ENCODE measurements at places on chromosomes 6 and 20.

DNA sequence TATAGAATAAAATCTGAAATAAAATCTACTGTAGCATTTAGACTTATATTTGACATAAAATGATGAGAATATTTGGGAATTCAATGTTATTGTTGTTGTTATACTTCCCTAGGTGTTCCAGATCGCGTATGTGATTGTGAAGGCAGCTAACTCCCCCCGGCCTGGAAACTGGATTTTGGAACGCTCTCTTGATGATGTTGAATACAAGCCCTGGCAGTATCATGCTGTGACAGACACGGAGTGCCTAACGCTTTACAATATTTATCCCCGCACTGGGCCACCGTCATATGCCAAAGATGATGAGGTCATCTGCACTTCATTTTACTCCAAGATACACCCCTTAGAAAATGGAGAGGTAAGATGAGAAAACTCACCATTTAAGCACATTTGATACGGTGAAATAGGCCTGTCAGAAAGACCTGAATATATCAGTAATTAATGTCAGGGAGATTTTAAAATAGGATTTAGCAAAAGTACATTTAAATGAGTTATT, 215.2 kb downstream of the LAMA2 start:
- no peak for DNase-seq

DNA sequence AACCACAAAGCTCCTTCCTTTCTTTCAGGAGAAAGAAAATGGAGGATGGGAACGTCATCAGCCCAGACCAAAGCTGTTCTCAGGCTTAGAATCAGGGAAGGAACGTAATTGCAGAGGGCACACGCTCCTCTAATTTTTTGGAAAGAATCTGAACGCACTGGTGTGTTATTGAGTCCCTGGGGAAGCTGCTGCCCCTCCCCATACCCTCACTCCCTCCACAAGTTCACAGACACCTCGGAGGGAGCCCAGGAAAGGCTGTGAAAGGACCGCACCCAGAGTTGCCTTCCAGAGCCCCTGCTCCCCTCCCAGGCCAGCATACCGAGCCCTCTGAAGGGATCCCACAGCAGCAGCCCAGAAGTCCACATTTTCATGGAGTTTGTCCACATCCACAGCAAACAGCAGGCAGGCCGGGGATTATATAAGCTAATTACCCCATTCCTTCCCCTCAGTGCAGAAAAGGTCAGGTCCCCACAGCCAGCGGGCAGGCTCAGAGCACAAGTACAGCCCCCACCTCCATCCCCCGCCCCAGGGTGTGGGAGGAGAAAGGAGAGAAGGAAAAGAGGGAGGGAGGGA, 53.7 kb downstream of the ANKRD60 start:
- no peak for DNase-seq

GRCh38 chr20:62258499-62259293, 20.4 kb downstream of the OSBPL2 start:
- DNase-seq = no peak

- no peak for DNase-seq
Measured at GRCh38 chr6:15744818-15745402, 82.1 kb upstream of the DTNBP1 start.

- no peak for DNase-seq
Measured at GRCh38 chr20:13443690-13444089, 195.0 kb downstream of the TASP1 start.

- no peak for DNase-seq
Measured at GRCh38 chr20:31954500-31954899, 2.7 kb upstream of the PDRG1 start.

GRCh38 chr6:139060332-139060731, 31.8 kb downstream of the ABRACL start:
- DNase-seq = no peak

DNA sequence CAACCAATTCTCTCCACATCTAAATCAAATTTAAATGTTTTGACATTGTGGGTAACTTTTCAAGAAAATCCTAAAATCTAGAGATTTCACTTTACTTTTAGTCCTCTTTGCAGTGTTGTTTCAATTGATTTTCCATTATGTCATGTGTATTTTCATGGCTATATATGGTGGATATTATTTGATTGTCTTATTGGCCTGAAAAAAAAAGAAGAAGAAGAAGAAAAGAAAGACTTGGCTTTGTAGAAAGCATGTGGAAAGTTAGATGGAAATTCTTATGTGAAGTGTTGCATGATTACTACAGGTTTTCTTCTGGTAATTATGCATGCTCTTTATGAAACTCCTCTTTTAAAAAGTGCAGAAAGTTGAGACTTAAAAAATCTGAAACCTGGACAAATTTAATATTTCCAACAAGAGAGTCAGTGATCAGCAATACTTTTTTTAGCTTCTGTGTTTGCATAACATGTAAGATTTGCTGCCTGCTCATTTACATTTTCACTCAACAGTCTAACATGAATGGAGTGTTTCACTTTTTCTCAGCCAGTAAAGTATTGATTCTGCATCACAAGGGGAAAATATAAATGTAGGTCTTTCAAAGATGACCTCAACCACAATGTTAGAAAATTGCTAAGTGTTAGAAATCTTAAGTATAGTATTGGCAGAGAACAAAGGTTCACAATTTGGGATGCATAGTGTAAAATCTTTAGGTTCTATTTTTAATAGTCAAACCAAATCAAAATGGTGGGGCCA, 438.7 kb downstream of the BCKDHB start:
- DNase-seq = no peak

DNA sequence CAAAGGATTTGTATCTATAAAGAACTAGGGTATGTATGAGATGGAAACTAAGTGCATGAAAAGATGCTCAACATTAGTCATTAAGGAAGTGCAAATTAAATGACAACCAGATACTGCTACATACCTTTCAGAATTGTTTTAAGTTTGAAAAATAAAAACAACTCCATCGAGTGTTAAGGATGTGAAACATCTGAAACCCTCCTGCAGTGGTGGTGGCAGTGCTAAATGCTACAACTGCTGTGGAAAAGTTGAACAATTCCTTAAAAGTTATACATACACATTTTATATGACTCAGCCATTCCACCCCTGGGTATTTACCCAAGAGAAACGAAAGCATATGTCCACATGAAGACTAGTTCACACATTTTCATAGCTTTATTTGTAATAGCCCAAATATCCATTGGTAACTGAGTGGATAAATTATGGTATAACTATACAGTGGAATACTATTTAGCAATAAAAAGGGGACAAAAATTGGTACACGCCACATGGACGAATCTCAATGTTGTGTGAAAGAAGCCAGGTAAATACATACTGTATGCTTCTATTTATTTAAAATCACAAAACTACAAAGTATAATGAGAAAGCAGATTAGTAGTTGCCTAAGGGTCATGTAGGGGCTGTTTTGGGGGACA, 10.6 kb downstream of the ARMH2 start:
- peak; percentile 15 for DNase-seq

GRCh38 chr6:163387317-163387716, 27.2 kb upstream of the QKI start:
- DNase-seq = no peak

- DNase-seq = no peak
Measured at GRCh38 chr6:30840084-30840934, 44.0 kb upstream of the DDR1 start.

Data from stimulated activated naive CD8-positive, alpha-beta T cell treated with anti-CD3 and anti-CD28 coated beads, Interleukin-15, Interleukin-2, amounts not matched to agents 100 U/mL and 50 U/mL, for 24 hours (primary cell).